Fibroblast of gingiva (primary cell): ENCODE measurements at places on chromosomes 12 and 14.

- no peak for DNase-seq
Observed at GRCh38 chr14:88863167-88863566, 38.7 kb downstream of the TTC8 start.

DNA sequence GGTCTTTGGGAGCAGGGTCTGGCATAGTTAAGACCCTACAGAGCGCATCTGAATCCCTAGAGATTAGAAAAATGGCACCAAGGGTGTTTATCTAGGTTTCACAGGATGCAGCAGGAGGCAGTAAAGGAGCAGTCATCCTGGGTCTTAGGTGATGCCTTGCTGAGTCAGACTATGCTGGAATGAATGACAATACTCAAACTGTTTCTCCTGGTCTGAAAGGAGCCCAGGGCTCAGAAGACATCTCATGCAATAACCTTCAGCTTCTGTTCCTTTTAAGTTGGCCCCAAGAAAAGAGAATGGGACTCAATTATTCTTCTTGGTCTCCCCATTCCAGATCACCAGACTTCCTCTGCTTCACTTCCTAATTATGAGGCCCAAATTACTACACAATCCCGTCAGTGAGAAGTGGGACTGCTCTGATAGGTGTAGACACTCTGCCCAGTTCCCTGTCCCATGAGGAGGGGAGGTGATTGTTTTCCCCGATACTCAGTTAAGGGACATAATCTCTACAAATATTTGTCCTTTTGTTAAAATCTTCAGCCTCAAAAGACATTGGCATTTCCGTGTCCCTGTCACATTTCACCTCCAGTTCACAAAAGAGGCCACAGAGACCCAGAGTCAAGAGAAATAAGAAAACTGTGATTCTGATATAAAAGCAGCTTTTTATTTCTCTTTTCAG is 14.8 kb upstream of the APOF start:
- no peak for DNase-seq

DNA sequence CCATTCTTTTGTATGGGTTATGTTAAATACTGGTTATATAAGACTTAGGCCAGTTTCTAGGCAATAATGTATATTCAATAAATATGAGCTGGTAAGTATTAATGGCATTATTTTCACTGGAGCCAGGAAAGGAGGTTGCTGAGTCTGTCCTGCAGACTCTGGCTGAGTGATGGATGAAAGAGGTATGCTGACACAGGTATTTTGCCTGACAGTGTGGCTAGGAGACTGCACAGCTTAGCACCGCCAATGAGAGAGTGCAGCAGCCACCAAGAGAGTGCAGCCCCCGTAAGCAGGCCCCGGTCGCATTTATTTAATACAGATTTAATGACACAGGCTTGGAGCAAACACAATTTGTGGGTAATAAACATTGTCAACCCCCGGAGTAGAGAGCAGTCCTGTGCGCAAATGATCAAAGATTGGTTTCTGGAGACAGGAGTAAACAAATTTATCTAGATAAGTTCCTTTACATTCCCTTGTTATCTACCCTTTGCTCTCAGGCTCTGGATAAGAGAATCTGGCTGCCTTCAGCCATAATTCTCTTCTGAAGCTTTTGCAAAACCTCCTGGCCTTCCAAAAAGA is 37.4 kb downstream of the TMTC3 start:
- no peak for DNase-seq

GRCh38 chr12:50564237-50564947 is 59.6 kb downstream of the DIP2B start:
- DNase-seq, result peak; percentile 45

GRCh38 chr14:61502459-61503093 is 181.2 kb downstream of the PRKCH start:
- no peak for DNase-seq

GRCh38 chr12:121799156-121799841 is 4.5 kb upstream of the SETD1B start:
- peak; percentile 84 for DNase-seq

GRCh38 chr14:105334383-105335230 is 20.1 kb downstream of the PACS2 start:
- no peak for DNase-seq
